Stimulated activated CD8-positive, alpha-beta memory T cell treated with anti-CD3 and anti-CD28 coated beads, Interleukin-4, amount 100 ng/mL, for 4 hours (primary cell): ENCODE measurements at places on chromosomes 6 and 20.

DNA sequence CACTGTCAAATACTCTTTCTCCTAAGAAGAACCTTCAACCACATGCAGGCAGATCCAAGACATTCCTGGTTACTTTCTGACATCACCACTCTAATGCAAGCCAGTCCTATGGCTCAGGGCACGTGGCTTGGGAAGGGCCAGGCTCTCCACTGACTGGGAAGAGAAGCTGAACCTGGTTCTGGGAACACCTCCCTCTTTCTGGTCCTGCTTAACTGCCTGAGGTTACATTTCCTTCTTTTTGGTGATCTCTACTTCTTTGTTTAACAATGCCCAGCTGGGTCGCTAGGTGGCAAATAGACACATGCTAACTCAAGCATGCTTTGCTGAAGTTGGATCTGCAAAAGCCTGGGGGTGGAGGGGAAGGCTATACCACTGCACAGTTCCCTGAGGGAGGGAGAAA is 249.8 kb downstream of the GMDS start:
- DNase-seq: no peak

GRCh38 chr6:118313208-118313607 is 234.9 kb upstream of the PLN start:
- no peak for DNase-seq

GRCh38 chr6:148750838-148751792 is 4.3 kb downstream of the UST start:
- no peak for DNase-seq

- no peak for DNase-seq
These were observed 175.3 kb upstream of the CST7 start for GRCh38 chr20:24773751-24774201.

- no peak for DNase-seq
These were observed 28.6 kb upstream of the CDKN1A start for GRCh38 chr6:36649701-36650484.

GRCh38 chr6:46849361-46849690 is 56.1 kb downstream of the MEP1A start:
- DNase-seq: no peak

DNA sequence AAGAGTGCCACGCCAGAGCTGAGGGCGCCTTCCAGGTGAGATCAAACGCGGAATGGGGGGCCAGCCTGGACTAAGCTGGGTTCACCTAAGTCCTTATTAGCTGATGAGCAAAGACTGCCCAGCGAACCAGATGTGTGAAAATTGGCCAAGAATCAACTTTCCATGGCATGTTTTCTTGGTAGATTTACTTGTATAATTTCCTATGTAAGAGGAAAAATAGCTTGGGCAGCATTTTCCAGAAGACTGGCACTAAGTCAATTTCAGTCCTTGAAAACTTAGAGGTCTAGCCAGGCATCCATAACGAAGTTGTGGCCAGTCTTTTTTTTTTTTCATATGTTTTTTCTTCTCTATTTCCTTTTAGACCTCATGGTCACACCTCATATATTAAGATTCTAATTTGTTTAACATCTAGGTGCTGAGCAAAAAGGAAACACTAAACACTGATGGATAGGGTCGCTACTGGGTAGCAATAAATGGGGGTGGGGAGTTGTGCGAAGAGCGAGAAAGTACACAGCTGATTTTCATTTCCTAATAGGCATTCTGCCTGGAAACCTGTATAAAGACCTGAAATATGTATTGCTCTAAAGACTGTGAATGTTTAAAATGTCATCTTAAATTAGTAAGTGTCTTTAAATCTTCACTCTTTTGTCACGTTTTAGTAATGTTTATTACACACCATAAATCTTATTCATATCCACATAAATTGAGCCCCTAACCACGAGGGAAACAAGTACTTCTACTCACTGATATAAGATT is 188.8 kb downstream of the CD83 start:
- no peak for DNase-seq

DNA sequence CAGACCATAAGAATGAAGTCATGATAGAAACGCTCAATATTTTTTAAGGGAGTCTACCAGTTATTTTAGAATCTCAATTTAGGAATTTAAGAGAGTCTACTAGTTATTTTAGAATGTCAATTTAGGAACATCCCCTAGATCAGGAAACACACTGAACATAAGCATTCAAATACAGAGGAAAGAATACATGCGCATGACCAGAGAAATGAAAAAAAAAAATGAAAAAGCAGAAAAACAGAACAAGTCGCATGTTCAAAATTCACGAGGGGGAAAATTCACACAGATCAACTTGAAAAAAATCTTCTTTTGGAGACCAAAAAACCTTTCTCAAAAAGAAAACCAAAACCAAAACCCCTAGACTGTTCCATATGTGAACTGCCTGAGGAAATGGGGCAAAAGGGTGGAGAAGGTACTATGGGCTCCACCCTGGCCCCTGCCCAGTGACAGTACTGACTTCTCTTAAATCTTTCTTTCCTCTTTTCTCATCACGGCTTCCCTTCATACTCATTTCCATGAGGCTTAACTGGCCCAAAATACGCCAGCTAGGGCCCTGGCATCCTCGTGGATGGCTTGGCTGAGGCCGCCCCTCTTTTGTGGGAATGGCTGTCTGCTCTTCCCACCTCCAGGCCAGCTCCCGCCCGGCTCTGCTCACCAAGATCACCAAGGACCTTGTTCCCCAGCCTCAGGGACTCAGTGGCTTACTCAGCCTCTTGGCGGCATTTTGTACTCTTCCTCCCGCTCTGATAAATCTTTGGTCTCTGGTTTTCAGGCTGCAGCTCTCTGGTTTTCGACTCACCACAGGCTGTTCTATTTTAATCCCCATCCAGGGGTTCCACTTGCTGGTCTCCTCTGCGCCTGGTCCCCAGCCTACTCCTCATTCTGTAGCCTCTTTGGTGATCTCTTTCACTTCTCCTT is 11.2 kb downstream of the ZBTB2 start:
- DNase-seq: no peak

- DNase-seq: no peak
These were observed 93.6 kb downstream of the CDH4 start for GRCh38 chr20:61345656-61346055.

GRCh38 chr6:56570413-56571359 is 72.0 kb downstream of the DST start:
- DNase-seq: no peak

GRCh38 chr20:15919118-15919517 is 654.1 kb downstream of the KIF16B start:
- DNase-seq: no peak

DNA sequence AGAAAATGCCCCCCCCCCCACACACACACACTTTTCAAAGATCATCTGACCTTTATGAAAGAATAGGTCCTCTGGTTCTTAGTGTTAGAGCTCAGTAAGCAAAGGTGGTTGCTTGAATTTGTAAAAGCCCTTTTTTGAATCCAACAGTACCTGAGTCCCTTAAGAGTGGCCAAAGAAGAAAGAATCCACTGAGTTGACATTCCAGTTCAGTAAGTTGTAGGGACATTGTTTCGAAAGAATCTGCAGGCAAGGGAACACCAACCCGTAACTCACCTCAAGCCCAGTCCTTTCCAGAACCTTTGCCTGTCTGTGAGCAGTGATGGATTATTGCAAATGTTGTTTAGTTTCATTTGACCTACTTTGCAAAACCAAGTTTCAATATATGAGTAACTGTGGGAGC is 64.2 kb upstream of the MAP3K4 start:
- DNase-seq: no peak

DNA sequence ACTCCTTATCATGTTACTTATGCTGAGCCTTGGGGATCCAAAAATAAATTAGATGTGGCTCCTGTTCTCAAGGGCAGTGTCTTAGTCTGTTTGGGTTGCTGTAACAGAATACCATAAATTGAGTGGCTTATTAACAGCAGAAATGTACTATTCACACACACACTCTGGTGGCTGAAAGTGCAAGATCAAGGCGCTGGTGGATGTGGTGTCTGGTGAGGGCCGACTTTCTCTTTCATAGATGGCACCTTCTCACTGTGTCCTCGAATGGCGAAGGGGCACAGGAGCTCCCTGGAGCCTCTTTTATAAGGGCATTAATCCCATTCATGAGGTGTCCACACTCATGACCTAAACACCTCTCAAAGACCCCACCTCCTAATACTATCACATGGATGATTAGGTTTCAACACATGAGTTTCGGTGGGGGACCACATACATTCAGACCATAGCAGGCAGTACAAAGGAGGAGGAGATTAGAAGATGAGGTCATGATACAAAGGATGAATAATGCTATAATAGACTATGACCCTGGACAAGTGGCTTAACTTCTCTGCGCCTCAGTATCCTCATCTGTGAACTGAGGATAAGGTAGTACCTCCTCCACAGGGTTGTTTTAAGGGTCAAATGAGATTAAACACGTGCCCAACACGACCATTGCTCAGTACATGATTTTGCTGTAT is 34.1 kb downstream of the RPP40 start:
- no peak for DNase-seq

DNA sequence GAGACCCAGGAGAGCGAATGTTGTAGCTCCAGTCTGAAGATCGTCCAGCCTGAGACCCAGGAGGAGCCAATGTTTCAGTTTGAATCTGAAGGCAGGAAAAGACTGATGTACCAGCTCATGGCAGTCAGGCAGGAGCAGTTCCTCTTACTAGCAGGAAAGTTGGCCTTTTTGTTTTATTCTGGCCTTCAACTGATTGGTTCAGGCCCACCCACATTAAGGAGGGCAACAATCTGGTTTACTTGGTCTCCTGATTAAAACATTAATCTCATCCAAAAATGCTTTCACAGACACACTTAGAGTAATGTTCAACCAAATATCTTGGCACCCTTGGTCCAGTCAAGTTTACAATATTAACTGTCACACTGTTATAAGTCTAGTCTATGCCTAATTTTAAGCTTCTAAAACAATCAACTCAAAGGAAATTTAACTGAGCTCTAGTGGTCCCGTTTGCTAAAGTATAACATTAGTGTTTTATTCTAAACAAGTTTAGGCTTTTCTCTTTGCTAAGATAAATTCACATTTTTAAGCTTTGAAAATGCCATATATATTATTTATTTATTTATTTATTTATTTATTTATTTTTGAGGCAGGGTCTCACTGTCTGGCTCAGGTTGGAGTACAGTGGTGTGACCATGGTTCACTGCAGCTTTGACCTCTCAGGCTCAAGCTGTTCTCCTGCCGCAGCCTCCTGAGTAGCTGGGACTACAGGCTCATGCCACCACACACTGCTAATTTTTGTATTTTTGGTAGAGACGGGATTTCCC is 275.5 kb upstream of the SLC35B3 start:
- DNase-seq: no peak

- no peak for DNase-seq
These were observed 20.9 kb downstream of the DEF6 start for GRCh38 chr6:35318196-35319171.

GRCh38 chr6:145323646-145324045 is 411.7 kb downstream of the EPM2A start:
- no peak for DNase-seq

GRCh38 chr20:38975539-38976120 is 13.5 kb downstream of the DHX35 start:
- DNase-seq: no peak

DNA sequence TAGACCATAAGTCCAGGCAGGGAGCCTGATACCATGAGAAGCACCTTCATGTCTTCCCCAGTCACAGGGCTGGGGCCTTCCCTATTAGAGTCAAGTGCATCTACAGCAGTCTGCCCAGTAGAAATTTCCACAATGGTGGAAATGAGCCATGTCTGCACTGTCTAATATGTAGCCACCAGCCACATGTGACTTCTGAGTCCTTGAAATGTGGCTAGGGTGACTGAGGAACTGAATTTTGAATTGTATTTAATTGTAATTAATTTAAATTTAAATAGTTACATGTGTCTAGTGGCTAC is 300.2 kb downstream of the CLIC5 start:
- DNase-seq: no peak

DNA sequence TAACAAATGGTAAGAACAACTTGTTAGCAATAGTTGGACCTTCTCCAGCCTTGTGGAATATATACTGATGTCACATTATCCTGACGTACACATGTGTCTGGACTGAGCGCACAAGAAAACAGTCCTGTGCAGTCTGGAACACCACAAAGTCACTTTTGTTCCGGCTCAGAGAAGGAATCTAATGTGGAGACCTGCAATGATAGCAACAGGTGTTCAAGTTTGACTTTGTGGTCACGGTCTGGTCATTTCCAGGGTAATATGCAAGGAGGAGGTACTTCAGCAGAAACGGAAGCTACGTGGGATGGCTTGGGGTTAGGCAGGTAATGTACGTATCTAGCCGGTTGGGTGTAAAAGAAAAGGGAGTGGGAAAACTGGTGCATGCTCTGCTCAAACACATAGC is 687.2 kb upstream of the AGPAT4 start:
- DNase-seq: no peak

DNA sequence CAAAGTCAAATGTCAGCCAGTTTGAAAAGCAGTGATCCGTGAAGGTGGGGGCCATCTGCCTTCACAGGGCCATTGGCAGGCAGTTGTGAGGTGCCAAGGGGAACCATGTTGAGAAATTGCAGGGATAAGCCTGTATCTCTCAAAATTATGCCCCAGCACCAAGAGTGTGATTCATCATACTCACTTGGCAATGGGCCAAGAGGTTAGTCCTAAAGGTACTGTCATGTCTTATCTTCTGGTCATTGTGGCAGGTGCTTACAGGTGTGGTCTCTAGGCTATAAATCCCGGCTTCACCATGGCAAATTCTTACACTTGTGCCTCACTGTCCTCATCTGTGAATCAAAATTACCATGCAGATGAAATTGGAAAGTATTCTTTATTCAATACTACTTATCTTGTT is 150.7 kb upstream of the LAMP5 start:
- no peak for DNase-seq

GRCh38 chr6:35370785-35371493 is 28.6 kb downstream of the PPARD start:
- no peak for DNase-seq

- no peak for DNase-seq
These were observed 43.1 kb upstream of the NEDD9 start for GRCh38 chr6:11275598-11275997.

- no peak for DNase-seq
These were observed 7.4 kb downstream of the OSER1 start for GRCh38 chr20:44203161-44203560.

DNA sequence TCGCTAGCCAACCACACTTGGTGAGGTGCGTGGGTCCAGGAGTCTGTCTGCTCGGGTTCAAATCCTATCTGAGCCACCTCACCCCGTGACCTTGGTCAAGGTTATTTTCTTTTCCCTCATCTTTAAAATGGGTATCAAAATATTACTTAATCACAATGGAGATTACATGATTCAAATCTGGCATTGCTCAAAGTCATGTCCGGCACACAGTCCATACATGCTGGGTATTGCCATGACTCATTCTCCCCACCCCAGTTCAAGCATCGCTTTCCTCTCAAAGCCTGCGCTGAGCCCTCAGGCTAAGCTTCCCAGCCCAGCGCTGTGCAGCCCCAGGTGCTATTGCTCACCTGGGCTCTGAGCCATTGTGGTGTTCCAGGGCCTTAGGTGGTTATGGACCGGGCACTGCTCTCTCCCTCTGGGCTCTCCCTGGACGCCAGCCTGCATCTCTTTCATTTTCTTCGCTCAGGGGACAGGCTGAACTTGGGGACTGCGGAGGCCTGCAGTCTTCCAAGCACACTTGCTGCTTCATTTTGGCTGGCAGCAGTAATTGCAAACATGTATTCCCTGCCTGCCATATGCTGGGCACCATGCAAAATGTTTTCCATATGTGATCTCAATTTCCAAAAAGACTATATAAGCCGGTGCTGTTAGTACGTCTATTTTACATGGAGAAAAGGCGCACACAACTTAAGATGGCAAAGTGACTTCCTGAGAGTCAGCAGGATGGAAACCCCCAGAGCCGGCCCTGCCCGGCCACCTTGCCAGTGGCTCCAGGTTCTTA is 27.3 kb downstream of the WRNIP1 start:
- no peak for DNase-seq

- DNase-seq: no peak
These were observed 23.7 kb upstream of the SLC23A2 start for GRCh38 chr20:5024982-5025381.

GRCh38 chr20:43507150-43508080 is at the start of gene L3MBTL1:
Gene L3MBTL1, plus strand, starts transcription at chr20:43507697. Its CDS starts 5,807 bp downstream, at chr20:43513504.
- no peak for DNase-seq
